ENCODE measurements at places on chromosomes 1 and 21. TPM values are rescaled to one million over a fixed set of nuclear protein-coding genes. Genes with fewer than 3 reads are reported as not detected.

DNA sequence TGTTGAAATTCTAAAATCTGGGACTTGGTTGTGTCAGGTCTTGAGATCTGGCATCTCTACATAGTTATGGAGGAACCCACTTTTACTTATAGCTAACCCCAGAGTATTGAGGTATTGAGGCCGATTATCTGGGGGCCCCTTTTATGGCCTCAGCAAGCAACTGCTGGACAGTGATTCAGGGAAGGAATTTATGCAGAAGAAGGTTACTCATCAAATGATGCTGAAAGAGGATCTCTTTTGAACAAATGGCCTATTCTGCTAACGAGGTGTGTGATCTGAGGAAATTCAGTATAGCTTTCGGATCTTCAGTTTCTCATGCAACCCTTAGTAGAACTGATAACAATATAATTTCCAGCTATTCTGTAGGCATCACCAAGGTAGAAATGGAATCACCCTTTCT lies 239.9 kb downstream of the PAPPA2 start:
- H3K27me3 ChIP-seq: no peaks in the 10 kb centered on the region
- DNase-seq: no peak
- H3K36me3 ChIP-seq: no peaks in the 10 kb centered on the region

DNA sequence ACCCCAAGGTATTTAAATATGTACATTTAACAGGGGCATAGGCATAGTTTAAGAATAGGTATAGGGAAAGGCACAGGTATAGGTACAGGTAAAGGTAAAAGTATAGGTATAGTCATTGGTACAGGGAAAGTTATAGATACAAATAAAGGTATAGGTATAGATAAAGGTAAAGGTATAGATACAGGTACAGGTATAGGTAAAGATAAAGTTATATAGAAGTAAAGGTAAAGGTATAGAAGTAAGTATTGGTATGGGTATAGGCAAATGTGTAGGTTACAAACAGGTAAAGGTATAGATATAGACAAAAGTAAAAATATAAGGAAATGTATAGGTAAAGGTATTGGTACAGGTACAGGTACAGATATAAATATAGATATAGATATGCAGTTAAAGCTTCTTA lies 137.2 kb downstream of the PCNX2 start:
- H3K36me3 ChIP-seq: peaks cover 24% of the 10 kb centered on the region
- no peaks in the 10 kb centered on the region for H3K4me1 ChIP-seq
- no peak overlapping the region for H3K4me3 ChIP-seq
- no peaks in the 10 kb centered on the region for H3K27me3 ChIP-seq
- H3K27ac ChIP-seq: no peak overlapping the region

- no peak overlapping the region for H3K27ac ChIP-seq
- no peaks in the 10 kb centered on the region for H3K4me1 ChIP-seq
- no peaks in the 10 kb centered on the region for H3K27me3 ChIP-seq
- no peaks in the 10 kb centered on the region for H3K36me3 ChIP-seq
Measured at GRCh38 chr1:103516693-103517092, 8.8 kb upstream of the RNPC3 start.

DNA sequence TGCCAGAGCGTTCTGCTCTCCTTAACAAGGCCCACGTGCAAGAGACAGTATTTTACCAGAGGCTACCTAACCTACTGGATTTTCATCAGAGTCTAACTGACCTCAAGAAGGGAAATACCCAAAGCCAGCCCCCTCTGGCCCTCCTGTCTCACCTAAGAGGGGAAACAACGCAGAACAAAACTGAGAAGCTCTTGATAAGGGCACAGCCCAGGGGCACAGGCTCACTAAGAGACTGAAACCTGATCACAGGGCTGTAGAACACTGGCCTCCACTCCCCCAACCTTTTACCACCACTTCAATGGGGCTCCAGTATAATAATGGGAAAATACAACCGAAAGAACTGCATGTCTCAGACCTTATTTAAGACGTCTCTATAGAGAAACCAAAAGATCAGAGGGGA lies 449.5 kb upstream of the CAMK1G start:
- H3K4me3 ChIP-seq: no peak overlapping the region
- H3K36me3 ChIP-seq: no peaks in the 10 kb centered on the region
- H3K27me3 ChIP-seq: no peaks in the 10 kb centered on the region

GRCh38 chr1:183675381-183675780 lies 22.3 kb upstream of the APOBEC4 start:
- H3K36me3 ChIP-seq: no peaks in the 10 kb centered on the region
- H3K27ac ChIP-seq: no peak overlapping the region
- no peaks in the 10 kb centered on the region for H3K4me1 ChIP-seq
- H3K4me3 ChIP-seq: no peak overlapping the region

- H3K36me3 ChIP-seq: no peaks in the 10 kb centered on the region
- H3K27ac ChIP-seq: no peak overlapping the region
- H3K4me3 ChIP-seq: no peak overlapping the region
- peaks cover 11% of the 10 kb centered on the region for H3K4me1 ChIP-seq
- peaks cover 2% of the 10 kb centered on the region for H3K27me3 ChIP-seq
Measured at GRCh38 chr1:182428043-182428442, 21.9 kb upstream of the RGSL1 start.

- peak within 1 kb of the TSS; percentile 80 for H3K27ac ChIP-seq
- H3K4me1 ChIP-seq: peaks cover 24% of the 10 kb centered on the region
- H3K27me3 ChIP-seq: no peaks in the 10 kb centered on the region
- peak within 1 kb of the TSS; percentile 97 for H3K4me3 ChIP-seq
- DNase-seq: peak; percentile 85
- H3K36me3 ChIP-seq: peaks cover 25% of the 10 kb centered on the region
Measured at GRCh38 chr1:110407260-110408210, at the start of gene LAMTOR5. Gene LAMTOR5, minus strand, starts transcription at chr1:110407694. Its CDS starts 74 bp downstream, at chr1:110407620.

DNA sequence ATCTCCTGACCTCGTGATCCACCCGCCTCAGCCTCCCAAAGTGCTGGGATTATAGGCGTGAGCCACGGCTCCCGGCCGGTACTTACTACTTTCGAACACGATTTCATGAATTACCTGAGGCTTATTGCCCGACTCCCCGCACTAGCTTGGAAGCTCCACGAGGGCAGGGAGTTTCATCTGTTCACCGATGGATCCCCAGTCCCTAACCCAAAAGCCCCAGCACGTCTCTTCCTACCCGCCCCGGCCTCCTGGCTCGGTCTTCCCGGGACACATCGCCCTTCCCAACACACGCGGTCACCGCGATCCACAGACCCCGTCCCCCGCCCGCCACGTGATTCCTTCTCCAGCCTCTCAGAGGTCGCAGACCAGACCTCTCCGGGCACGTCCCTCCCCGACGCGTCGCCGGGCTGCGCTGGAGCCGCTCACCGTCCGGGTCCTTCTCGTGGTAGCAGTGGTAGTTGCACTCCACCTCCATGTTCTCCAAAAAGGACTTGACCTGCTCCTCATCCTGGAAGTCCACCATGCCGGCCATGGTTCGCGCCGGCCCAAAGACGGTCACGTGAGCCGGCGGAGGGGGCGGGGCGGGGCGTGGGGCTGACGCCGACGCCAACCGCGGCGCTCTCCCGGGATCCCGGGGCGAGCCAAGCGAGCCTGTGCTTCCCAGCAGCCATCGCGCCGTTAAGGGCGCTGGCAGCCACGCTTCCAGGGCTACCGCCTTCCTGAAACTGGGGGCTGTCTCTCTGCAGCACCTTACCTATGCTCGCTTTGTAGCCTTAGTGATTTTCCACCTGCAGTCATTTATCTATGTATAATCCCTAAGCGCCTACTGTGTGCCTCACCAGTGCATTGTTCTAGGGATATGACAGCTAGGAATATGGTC lies at the start of gene COA7:
TSS of gene COA7 (minus strand) at position 553 of the 880 bp plus-strand sequence. CDS start at position 532, 21 bp downstream.
- DNase-seq: peak; percentile 65
- H3K4me1 ChIP-seq: peaks cover 14% of the 10 kb centered on the region
- H3K27ac ChIP-seq: peak within 1 kb of the TSS; percentile 37
- H3K4me3 ChIP-seq: peak within 1 kb of the TSS; percentile 73

GRCh38 chr1:41539999-41540398 lies 55.5 kb upstream of the EDN2 start:
- no peak for DNase-seq
- H3K27me3 ChIP-seq: no peaks in the 10 kb centered on the region
- no peak overlapping the region for H3K4me3 ChIP-seq

DNA sequence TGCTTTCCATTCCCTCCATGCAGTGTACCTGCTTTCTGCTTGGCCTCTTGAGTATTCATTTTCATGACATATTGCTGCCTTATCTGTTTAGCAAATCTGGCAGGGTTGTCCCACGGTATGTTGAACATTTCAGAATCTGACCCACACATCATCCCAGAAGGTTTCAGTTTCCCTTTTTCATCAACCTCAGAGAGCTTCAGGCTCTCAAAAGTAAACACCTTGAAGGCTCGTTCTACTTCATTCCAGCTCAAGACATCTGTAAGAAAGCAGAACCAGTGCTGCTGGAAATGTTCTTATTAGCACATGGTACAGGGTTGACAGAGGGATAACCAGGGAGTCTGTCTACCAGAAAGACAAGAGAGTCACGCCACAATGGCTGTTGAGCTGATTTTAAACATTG lies 103.6 kb downstream of the SPAG17 start:
- peaks cover 2% of the 10 kb centered on the region for H3K27me3 ChIP-seq
- DNase-seq: no peak
- no peak overlapping the region for H3K4me3 ChIP-seq
- H3K27ac ChIP-seq: no peak overlapping the region

- peaks cover 6% of the 10 kb centered on the region for H3K27me3 ChIP-seq
- no peak for DNase-seq
Measured at GRCh38 chr1:8222789-8223188, 95.1 kb upstream of the SLC45A1 start.

DNA sequence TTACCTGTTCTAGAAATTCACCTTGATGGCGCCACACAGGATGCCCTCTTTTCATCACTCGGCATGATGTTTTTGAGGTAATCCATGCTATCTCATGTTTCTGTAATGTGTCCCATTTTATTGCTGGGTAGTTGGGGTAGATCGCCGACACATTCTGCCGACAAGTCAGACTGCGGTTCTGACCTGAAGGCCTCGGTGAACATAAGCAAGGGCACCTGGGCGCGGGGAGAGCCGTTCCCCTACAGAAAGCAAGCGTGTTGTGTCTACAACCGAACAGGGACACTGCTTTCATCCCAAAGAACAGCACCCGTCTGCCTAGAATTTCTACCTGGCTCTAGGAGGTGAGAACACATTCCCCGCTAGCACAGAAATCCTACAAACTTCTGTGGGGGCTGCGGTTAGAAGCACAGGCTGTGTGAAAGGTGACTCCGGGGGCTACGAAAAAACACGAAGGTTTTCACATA lies 149.2 kb downstream of the PPIAL4G start:
- H3K36me3 ChIP-seq: no peaks in the 10 kb centered on the region
- H3K27me3 ChIP-seq: peaks cover 22% of the 10 kb centered on the region
- peak overlapping the region; percentile 98 for H3K4me3 ChIP-seq
- no peak overlapping the region for H3K27ac ChIP-seq
- H3K4me1 ChIP-seq: peaks cover 21% of the 10 kb centered on the region

- H3K4me3 ChIP-seq: no peak overlapping the region
- no peaks in the 10 kb centered on the region for H3K27me3 ChIP-seq
- H3K27ac ChIP-seq: no peak overlapping the region
- no peak for DNase-seq
Measured at GRCh38 chr1:226952118-226952441, 12.0 kb downstream of the COQ8A start.

DNA sequence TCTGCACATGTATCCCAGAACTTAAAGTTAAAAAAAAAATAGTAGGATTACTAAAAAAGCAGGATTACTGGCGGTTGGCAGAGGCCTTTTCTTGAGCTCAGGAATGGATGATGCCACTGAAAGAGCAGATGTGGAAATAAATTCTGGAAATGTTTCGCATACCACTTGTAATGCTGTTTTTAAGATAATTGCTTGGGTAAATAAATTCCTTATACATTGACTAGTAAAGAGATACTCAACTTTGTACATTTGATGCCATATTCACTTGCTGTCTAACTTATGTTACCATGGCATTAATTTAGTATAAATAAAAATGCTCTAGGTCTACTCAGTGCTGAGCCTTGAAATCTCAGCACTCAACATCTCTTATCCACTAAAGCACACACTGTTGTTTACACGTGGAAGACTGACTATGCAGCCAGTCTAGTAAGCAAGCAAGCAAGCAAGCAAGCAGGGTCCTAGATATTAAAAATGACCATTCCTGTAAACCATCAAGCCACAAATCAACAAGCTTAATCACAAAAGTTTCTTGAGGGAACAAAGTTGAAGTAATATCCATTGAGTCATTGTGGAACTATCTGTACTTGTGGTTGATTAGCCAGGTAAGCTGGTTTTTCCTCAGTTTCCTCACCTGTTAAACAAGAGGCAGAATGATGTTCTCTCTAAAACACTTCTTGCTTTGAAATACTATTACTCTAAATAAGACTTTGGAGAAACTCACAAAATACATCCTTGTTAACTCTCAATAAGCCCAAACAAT lies 1.7 kb upstream of the RASAL2 start:
- no peaks in the 10 kb centered on the region for H3K4me1 ChIP-seq
- H3K27me3 ChIP-seq: peaks cover 30% of the 10 kb centered on the region
- H3K4me3 ChIP-seq: no peak overlapping the region
- no peak overlapping the region for H3K27ac ChIP-seq

DNA sequence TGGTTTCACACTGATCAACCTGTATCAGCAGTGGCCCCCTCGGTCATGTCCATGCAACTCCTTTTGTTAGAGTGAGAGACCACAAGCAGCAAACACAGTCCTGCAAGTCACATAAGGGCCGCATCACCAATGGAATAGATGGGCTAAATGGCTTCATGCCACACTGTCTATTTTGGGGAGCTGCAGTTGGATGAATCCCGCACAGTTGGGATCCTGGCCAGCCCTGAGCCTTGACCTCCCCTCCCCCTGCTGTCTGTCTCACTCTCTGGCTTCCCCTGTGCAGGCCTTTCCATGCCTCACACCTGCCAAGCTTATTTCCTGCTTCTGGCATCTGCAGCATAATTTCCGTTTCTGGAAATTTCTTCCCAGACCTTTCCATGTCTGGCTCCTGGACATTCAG lies 57.0 kb downstream of the CNIH3 start:
- no peak overlapping the region for H3K4me3 ChIP-seq
- DNase-seq: no peak
- H3K4me1 ChIP-seq: no peaks in the 10 kb centered on the region
- H3K27ac ChIP-seq: no peak overlapping the region

FCRL4 gene
- total RNA-seq: not detected

LIN28A gene
- total RNA-seq: not detected

GPR61 gene
- total RNA-seq: 0.20 TPM

TMEM79 gene
- total RNA-seq: 5.1 TPM

IL23R gene
- total RNA-seq: not detected

KISS1 gene
- 0.59 TPM for total RNA-seq

CFAP57 gene
- total RNA-seq: not detected

S100A9 gene
- not detected for total RNA-seq

OR2T11 gene
- total RNA-seq: not detected
